ENCODE measurements at places on chromosomes 7 and 10. TPM values are rescaled to one million over a fixed set of nuclear protein-coding genes. Genes with fewer than 3 reads are reported as not detected.

GRCh38 chr7:149885191-149886017, 11.6 kb downstream of the ATP6V0E2 start:
- no peak overlapping the region for H3K4me3 ChIP-seq
- H3K27ac ChIP-seq: no peak overlapping the region
- H3K27me3 ChIP-seq: no peaks in the 10 kb centered on the region
- no peak for DNase-seq
- H3K4me1 ChIP-seq: no peaks in the 10 kb centered on the region

Gene FRMD4A
- total RNA-seq: 112 TPM

DNA sequence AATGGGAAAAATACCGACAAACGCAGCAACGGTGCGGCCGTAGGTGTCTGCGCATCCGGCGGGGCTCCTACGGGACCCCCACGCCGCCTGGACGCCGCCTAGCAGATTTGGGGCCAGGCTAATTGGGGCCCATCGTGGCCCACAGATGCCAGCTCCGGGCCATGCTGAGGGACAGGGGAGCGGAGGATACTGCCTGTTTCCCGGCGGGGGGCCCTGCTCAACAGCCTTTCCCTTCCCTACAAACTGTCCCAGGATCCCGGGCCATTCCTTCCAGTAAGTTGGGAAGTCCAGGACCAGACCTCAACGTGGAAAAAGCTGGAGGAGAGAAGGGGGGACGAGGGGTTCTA, 21.7 kb upstream of the GPER1 start:
- no peak overlapping the region for H3K4me3 ChIP-seq
- H3K27ac ChIP-seq: no peak overlapping the region
- H3K36me3 ChIP-seq: 0 out of 2 replicates have a peak, but pooled peaks cover 6% of the 10 kb centered on the region
- peaks cover 4% of the 10 kb centered on the region for H3K27me3 ChIP-seq
- DNase-seq: no peak

DNA sequence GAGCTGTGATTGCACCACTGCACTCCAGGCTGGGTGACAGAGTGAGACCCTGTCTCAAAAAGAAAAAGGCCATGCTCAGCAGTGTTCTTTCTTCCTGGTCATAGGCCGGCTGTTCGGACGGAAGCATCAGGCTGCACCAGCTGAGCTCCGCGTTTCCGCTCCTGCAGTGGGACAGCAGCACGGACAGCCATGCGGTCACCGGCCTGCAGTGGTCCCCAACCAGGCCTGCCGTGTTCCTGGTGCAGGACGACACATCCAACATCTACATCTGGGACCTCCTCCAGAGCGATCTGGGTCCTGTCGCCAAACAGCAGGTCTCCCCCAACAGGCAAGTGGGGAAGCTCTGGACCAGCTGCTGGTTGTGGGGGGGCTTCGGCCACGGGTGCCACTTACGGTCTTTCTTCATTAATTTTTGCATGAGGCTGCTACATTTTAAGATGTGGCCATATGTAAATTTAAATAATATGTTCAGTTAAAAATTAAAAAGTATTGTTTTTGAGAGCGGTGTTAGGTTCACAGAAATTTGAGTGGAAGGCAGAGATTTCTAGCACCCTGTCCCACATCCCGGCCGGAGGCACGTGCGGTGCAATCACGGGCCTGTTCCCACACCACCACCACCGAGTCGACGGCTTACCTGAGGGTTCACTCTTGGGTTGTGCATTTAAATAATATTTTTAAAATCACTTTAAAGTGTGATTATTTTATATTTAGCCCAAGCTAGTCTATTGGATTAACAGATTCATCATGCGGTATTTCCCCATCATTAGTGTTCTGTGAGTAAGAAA, 85.7 kb downstream of the DYNC2I1 start:
- peaks cover 19% of the 10 kb centered on the region for H3K36me3 ChIP-seq
- no peak overlapping the region for H3K27ac ChIP-seq
- H3K4me1 ChIP-seq: no peaks in the 10 kb centered on the region
- H3K4me3 ChIP-seq: no peak overlapping the region
- H3K27me3 ChIP-seq: no peaks in the 10 kb centered on the region
- no peak for DNase-seq

Measured in HFFc6 (cell line).